ENCODE measurements at places on chromosomes 1 and 21.

DNA sequence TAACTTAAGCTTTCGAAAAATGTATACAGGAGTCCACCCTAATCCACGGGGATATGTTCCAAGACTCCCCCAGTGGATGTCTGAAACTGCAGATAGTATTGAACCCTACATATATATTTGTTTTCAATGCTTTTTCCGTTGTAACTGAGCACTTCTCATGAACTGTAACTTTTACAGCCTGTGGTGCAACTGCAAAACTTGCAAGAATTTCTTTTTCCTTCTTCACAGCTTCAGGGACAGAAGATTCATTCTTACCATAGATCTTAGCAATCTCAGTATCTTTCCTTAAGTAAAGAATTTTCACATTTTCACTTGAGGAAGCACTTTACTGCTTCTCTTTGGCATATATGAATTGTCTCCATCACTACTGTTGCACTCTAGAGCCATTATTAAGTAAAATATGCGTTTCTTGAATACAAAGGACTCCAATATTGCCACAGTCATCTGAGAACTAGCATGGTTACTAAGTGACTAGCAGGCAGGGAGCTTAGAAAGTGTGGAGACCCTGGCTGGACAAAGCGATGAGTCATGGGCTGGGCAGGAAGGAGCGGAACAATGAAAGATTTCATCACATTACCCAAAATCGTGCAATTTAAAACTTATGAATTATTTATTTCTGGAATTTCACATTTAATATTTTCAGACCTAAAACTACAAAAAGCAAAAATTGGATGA is 14.1 kb downstream of the DPYD start:
- DNase-seq, result peak; percentile 95

GRCh38 chr21:45161038-45161945 is 86.9 kb downstream of the ADARB1 start:
- no peak for DNase-seq

GRCh38 chr1:173888749-173889148 is 20.6 kb downstream of the ZBTB37 start:
- no peak for DNase-seq

GRCh38 chr1:236113324-236114032 is 28.9 kb upstream of the GPR137B start:
- no peak for DNase-seq

DNA sequence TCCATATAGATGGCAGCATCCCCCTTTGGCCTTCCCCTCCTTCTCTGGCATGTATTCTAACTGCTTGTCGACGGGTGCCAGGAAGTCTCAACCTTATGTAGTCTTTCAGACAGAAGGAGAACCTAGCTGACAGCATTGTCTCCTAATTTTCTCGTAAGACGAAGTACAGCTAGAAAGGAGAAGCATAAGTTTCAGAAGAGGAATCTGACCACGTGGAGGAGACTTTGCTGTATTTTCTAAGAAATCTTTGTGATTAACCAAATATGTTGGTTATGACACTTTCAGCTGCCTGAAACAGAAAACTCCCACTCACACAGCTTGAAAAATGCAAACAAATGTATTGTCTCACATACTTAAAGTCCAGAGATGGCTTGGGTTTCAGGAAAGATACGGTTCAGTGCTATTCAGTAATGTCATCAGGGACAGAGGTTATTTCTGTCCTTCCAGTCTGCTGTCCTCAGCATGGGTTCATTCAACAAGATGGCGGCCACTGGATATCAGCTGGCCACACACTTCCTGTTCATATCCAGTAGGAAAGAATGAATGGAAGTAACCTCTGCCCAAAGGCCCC is 109.5 kb upstream of the ZNF648 start:
- peak; percentile 85 for DNase-seq

DNA sequence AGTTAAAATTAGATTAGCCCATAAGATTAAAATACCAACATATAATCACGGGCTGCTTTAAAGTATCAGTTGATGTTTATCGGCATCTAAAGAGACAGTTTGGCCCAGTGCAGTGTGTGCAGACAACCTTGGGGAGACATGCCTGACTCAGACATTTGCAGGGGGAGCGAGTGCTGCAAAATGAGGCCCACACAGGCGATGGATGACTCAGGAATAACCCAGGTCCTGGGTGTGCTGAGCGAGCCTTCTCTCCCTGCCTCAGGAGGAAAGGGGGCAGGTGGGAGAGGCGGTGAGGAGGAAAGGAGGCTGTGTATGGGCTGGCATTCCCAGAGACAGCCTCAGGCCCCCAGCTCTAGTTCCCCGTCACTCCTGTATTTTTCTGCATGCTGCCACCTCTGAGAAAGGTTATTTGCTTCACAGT is 9.0 kb downstream of the SLC9A1 start:
- DNase-seq, result peak; percentile 66

GRCh38 chr1:64946916-64947315 is 19.4 kb downstream of the JAK1 start:
- no peak for DNase-seq

- DNase-seq, result no peak
These were observed 509.0 kb upstream of the CXADR start for GRCh38 chr21:17003763-17004373.

DNA sequence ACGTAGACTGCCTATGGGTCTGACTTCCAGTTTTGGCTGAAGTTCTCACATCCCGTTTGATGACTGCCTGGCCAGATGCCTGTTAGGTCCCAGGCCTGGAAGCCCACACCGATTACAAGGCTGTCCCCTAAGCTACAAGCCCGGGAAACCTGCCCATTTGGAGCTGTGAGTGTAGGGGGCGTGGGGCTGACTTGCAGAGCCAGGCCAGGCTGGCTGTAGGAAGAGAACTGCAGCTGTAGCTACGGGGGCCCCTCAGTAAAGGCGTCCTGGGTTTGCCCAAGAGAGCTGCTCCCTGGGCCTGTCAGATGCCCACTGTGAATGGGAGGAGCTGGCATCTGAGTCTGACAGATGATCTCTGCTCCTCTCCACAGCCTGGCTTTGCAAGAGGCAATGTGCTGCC is 199.7 kb downstream of the CAMTA1 start:
- no peak for DNase-seq

DNA sequence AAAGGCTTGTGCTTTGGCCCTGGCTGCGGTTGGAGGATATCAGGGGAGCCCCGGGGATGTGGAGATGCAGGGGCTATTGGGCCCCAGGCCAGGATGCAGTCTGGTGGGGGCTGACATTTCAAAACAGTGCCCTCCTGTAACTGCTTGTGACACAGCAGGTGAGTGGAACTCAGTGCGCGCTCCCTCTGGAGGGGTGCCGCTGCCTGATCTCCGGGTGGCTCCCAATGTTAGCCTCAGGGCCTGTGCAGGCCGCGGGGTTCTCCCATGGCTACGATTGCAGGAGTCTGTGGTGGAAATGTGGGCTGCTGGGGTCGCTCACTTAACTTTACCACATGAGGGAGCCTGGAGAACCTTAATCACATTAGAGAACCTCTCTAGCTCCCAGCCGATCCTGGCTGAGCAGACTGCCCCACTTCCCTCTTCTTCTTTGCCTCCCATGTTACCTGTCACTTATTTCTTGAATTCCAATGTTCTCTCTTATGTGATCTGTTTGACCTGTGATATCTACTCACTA is 163.2 kb downstream of the FMN2 start:
- DNase-seq, result no peak

GRCh38 chr1:8239306-8240023 is 78.4 kb upstream of the SLC45A1 start:
- DNase-seq, result no peak

DNA sequence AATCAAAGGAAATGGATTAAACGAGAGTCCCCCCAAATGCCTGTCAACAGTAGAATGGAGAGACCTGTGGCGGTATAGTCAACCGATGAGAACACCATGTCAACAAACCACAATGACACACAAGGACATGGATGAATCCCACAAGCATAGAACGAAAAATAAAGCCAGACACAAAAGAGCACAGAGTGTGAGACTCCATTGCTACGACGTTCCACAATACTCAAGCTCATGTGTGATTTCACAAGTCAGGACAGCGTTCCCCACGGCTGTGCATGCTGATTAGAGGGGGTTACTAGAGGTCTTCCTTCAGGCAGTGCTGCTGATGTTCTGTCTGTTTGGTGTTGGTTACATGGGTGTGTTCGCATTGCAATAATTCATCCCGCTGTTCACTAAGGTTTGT is 5.8 kb upstream of the PLA2G2D start:
- DNase-seq, result no peak

- no peak for DNase-seq
These were observed 114.4 kb upstream of the ZP4 start for GRCh38 chr1:238005116-238005515.
